ENCODE measurements at places on chromosomes 11 and 22. TPM values are rescaled to one million over a fixed set of nuclear protein-coding genes. Genes with fewer than 3 reads are reported as not detected.
A peak's percentile ranks its signal among the peaks of the same experiment; 100 is the strongest.

GAS2 gene
- total RNA-seq, result 0.96 TPM

MGAT3 gene
- 6.7 TPM for total RNA-seq

DNA sequence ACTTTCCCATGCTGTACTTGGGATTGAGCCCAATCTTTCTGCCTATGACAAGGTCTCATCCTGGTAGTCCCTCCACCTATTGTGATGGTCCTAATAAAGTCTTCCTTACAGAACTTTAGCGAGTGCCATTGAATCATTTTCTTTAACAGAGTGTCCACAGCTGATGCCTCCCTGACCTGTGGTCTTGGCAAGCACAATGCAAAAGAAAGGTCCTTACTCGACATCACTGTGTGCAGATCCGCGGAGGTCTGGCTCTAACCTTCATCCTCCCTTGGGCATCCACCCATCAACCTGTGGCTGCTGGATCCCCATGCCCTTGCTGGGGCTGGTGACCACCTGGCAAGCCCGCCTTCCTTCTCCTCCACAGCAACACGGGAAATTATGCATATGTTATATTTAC lies 1203.9 kb downstream of the TBC1D22A start:
- no peaks in the 10 kb centered on the region for H3K36me3 ChIP-seq
- no peaks in the 10 kb centered on the region for H3K4me1 ChIP-seq
- no peak for DNase-seq
- H3K27ac ChIP-seq, result no peak overlapping the region
- no peaks in the 10 kb centered on the region for H3K27me3 ChIP-seq

DNA sequence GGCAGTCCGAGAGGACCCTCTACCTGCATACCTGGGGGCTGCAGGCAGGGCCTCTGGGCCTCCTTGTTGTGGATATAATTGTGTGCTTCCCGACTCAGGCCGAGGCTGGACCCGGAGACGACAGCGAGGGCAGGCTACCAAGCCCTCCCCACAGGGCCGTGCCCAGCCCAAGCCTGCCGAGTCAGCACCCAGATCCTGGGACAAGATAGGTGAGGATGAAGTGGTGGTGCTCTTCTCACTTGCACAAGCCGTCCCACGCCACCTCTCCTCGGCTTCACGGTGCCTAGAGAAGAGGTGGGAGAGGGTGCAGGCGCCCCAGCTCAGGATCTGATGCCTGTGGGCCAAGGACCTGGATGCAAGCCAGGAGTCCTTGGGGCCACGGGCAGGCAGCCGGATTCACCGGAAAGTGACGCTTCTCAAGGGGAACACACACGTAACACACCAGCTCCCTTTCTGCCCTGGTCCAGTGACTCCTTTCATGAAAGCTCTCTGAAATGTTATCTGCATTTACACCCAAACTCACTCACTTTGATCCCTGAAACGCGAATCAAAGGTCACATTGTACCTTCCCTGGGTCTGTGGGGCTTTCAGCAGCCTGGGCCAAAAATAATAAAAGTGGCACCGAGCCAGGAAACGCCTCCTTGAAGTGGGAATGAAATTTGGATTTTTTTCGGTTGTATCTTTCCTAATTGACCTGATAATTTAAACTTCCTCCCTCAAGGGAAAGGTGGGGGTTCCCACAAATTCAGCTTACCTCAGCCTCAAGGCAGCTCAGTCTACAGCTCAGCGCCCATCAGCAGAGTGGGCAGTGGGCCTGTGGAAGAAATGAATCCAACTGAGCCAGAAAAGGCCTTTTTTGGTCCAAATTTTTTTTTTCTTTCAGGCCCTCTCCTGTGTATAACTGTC lies 1.1 kb upstream of the GNB1L start:
- H3K4me3 ChIP-seq, result peak overlapping the region; percentile 82
- DNase-seq, result peak; percentile 67
- H3K4me1 ChIP-seq, result peaks cover 14% of the 10 kb centered on the region
- peak overlapping the region; percentile 93 for H3K27ac ChIP-seq

All from left lung (tissue), 14 donors.